ENCODE measurements at places on chromosomes 16 and 17.

DNA sequence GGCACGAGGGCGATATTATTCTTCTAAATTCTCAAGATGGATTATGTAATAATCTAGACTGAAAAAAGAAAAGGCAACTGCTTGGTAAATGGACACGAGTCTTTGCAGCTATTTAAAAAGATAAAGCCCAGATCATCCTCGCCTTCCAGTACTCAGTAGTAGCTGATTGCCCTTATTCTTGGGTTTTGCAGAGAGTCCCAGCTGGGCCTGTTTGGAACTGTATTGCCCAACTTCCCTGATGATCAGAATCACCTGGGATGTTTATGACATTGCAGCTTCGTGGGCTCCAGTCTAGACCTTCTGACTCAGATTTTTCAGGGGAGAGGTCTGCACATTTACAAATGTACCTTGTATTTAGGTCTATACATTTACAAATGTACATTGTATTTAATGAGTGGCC is 213.5 kb downstream of the RAB11FIP4 start:
- DNase-seq = no peak

- DNase-seq = peak; percentile 74
Measured at GRCh38 chr17:57102122-57102521, 17.1 kb downstream of the AKAP1 start.

GRCh38 chr16:8948069-8948593 is 15.6 kb downstream of the USP7 start:
- no peak for DNase-seq

DNA sequence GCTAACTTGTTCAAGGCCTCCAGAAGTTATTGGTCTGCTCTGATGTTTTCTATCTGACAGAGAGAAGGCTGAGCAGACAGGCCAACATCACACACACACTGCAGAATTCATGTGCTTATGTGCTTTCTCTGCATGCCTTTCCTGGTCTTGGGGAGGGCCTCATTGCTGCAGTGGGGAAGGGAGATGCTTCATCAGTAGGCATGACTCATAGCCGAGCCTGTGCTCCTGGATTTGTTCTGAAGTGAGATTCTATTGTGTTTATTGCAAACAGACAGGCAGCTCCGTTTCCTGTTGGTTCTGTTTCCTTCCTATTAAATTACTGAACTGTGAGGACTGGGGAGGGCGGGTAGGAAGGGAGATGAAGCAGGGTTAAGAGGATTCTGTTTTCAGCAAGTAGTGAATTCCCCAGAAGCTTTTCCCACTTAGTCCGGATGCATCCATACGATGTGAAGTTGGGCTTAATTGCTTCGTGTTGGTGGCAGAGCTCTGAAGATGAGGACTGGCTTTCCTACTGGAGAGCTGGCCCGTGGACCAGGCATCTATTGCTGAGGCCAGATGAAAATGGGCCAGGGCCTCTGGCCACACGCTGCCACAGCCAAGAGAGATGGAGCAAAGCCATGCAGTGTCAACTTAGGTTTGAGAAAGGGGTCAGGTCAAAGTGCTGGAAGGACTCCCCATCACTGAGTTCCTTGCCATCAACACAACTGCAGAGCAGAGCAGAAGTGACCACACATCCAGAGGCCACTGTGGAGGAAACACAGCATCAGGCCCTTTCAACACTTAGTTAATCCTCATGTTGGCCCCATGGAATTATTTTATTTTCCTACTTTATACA is 179.3 kb downstream of the UTP18 start:
- no peak for DNase-seq

- DNase-seq = no peak
Measured at GRCh38 chr16:11609474-11610120, 22.9 kb upstream of the LITAF start.

GRCh38 chr16:78813661-78814311 is 714.3 kb downstream of the WWOX start:
- DNase-seq = no peak

DNA sequence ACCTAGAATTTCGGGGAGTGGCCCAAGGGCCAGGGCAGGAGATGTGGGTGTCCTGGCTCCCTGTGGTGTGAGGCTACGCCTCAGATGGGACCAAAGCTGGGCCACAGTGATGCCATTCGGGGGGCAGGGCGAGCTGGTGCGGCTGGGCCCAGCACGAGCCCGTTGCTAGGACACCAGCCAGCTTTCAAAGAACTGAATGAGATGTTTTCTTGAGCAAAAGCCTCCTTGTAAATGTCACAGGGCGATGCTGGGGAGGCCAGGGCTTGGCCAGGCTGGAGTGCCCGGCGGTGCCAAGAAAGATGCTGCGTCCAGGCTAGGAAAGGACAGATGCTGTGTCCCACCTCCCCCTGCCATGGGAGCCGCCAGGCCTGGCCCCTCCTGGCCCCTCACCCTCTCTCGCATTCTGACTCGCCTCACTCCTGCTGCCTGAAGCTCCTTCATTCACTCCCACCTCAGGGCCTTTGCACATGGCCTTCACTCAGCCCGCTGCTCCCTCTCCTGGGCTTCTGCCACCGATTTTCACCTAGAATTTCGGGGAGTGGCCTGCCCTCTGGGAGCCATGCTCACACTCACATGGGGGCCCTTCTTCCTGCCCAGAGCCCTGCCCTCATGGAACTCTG is 39.1 kb downstream of the CPNE2 start:
- no peak for DNase-seq

DNA sequence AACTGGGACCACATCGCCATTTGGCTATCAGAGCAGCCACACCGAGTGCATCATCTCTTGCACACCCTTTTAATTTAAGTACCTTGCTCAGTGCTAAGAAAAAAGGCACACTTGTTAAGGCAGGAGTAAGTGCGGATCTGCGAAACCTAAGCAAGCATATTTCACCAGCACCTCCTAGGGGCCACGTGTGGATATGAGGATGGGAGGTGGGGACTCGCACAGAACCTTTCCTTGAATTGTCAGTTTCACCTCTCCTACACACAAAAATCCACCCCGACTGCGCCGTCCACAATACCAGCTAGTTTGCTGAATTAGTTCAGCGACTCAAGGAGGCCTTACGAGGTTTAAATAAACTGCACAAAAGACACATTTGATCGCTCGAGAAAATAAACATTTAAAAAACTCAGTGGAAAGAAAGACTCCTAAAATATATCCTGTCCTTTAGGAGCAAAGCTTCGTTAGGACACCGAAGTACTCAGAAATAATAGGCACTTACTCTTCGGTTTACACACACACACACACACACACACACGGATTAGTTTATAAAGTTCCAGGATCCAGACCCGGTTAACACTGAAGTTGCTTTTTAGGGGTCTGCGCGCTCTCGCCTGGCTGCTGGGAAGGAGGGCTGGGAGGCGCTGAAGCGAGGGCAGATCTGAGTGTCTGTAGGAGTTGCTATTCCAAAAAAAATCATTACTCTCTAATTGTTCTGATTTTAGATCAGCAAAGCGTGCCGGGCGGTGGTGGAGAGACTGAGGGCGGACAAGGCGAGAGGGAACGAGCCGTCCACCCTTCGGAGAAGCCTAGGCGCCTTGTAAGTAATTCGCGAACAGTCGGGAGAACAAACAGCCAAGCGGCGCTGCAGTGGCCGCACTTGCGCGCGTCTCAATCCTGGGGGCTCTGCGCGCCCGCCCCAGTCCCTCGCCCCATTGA is 1.0 kb upstream of the KCNJ2 start:
- DNase-seq = peak; percentile 7

DNA sequence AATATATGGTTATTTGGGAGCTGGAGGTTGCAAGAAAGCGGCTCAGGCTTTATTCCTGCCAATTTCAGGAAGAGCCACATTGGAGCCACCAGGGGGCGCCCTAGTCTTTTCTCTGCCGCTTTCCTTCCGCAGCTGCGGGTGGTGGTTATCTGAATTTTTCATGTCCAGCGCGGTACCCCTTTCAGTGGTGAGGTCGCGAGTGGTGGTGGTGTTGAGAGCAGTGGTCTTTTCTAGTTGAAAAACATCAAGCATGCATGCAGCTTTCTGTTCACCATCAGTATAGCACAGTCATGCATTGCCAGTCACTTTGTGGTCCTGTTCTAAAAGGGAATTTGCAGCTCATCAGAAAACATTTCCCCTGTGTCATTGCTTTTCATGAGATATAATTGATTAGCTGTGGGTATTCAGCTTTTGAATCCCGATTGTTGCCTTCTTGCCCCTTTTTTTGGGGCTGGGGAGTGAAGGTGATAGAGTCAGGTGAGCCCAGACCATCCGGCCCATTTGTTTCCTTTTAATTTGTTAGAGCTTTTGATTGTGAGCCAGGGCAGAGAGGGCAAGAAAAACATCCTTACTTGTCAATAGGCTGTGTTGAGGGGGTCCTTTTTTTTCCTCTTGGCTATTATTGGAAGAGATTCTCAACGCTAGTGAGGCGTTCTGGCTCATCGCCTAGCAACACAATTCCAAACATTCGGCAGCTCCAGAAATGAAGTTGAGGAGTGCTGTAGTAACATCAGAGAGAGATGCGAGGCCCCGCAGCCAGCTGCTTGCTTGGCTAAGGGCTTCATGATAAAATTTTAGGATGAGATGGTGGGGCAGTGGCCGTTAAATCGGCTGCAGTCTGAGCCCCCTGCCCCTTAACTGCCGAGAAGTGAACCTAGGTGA is 119.0 kb downstream of the SNX29 start:
- no peak for DNase-seq

DNA sequence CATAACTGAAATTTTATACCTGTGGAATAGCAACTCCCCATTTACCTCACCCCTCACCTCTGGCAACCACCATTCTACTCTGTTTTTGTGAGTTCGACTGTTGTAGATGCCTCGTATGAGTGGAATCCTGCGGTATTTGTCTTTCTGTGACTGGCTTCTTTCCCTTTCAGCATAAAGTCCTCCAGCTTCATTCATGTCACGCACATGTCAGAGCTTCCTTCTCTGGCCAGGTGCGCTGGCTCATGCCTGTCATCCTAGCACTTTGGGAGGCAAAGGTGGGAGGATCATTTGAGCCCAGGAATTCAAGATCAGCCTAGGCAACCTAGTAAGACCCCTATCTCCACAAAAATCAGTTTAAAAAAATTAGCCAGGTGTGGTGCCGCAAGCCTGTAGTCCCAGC is 278.4 kb downstream of the PARN start:
- DNase-seq = no peak

- DNase-seq = peak; percentile 72
Measured at GRCh38 chr17:63848834-63849689, 6.6 kb upstream of the SMARCD2 start.

GRCh38 chr17:62895320-62896301 is 70.4 kb upstream of the TANC2 start:
- DNase-seq = no peak

- no peak for DNase-seq
Measured at GRCh38 chr16:8890549-8890921, 8.4 kb downstream of the LITAFD start.

DNA sequence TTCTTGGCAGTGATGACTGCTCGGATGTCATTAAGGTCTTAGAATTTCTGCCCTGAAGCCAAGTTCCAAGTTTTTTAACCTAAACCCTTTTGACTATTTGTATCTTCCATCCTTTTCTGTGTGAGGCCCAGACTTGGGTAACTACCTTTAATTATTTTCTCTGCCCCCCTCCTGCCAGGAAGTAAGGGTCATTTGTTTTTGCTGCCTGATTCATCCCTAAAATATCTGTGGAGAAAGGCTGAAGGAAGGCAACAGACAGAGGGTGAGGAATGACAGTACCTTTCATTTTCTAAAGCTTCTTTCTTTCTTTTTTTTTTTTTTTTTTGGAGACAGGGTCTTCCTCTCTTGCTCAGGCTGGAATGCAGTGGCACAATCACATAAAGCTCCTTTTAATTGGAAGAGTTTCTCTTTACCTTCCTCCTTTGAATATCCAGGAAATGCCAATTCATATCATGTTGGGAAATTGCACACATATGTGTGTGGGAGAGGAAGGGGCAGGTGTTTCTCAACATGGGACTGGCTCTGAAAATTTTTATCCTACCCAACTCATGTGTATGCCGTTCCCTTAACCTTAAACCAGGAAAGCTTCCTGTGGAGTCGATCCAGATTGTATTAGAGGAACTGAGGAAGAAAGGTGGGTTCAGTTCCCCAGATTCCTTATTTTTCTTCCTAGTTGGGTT is 957 bp downstream of the VPS25 start:
- no peak for DNase-seq

DNA sequence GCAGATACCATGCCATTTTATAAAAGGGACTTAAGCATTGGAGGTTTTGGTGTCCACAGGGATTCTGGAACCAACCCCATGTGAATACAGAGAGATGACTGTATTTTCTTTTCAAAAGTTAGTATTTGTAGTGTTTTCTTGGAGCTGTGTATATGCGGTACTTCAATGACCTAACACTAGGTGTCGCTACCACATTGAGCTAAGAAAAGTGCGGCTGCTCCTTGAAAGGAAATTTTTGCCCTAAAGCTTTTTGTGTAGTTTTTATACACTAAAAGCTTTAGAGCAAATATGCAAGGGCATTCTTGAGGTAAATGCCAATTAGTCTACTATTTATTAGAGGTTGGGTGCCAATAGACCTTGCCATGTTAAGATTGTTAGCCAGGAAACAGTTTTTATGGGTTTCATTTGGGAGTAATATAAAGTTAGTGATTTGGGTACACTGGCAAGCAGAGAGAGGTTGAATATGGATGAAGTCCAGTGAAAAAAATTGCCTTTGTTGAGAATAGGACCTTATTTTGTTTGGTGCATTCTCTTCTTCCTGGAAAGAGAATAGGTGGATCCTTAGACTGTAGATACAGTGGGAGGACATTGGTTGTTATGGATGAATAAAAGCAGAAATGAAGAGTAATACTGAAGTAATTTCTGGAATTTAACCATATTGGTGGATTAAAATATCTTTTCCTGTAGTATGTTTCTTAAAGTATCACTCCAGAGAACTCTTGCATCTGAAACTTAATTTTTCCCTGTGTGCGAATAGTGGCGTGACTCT is 43.3 kb downstream of the BCAS3 start:
- DNase-seq = peak; percentile 66

DNA sequence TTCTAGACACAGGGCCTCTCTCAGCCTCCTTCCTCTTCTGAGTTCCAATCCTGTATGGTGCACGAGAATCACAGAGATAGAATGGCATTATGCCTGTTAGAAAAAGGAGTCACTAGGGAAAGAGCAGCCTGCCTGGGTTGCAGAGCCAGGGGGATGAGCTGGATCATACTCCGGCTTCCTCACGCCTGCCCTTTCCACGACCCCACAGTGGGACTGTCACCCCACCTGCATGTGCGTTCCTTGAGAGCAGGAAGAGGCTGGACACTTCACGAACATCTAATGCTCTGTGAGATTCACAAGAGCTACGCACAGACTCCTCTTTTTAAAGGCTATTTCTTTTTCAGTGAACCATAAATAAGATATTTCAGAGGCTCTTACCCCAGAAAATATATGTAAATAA is 54.8 kb downstream of the N4BP1 start:
- no peak for DNase-seq
